ENCODE measurements at places on chromosomes 5 and 9.

DNA sequence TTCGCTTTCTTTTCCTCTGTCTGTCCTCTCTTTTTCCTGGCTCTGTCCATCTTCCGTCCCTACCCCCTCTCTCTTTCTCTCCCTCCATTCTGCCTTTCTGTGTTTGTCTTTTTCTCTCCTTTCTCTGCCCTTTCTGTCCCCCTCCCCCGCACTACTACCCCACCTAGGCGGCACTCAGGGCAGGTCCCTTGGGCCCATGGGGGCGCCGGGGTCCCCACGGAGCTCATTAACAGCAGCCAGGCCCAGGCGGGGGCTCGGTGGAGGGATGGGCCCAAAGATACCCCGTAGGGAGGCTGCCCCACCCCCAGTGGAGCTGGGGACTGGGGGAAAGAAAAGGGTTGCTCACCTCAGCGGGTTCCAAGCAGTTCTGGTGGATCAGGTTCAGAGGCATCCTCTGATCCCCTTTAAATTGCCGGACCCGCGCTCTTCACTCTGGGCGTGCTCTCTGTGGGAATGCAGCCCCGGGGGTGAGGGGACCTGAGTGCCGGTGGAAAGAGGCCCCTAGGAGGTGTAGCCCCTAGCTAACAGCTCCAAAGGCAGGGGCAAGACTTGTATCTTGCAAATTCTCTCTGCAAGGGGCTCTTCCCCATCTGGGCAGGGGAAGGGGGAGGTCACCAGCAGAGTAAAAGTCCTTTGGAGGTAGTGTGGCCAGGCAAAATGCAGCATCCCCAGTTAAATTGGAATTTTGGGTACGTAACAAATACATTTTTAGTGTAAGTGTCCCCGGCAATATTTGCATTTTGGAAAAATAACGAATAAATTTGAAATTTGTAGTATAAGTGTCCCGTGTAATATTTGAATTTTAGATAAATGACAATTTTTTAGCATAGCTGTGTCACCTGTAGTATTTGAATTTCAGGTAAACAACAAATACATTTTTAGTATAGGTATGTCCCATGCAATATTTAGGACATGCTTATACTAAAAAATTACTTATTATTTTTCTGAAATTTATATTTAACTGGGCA lies 7.4 kb downstream of the LHX2 start:
- no peak for DNase-seq

DNA sequence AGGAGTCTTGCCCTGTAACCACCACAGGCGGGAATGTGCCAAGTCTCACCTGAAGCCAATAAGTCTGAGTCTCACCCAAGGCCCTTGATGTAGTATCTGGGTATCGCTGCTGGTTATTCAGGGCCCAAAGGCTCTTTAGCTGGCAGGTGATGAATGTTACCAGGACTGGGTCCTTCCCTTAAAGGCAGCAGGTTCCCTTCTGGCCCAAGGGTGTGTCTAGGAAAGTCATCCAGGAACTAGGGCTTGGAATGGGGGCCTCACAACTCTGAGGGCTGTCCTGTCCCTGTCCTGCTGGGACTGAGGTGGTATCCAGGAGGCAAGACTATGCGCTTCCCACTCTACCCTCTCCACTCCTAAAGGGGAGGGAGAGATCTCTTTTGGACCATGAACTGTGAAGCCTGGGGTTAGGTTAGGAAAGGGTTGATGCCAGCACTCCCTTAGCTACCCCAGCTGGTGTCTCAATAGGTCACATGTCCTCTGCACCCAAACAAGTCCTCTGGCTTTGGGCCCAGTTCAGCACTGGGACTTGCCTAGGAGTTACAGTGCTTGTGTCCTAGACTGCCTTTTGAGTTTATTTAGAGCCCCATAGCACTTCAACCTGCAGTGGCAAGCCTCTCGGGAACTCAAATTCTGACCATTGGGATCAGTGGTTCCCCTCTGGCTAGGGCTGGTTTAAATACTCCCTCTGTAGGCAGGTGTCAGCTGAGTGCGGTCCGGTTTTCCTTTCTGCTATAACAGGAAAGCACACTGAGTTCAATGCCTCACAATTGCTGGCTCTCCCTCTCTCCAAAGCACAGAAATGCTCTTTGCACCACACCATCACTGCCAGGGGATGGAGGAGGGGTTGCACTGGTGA lies 22.5 kb upstream of the RANBP3L start:
- DNase-seq: no peak

- DNase-seq: no peak
Observed at GRCh38 chr5:98401656-98402055, 371.8 kb upstream of the RGMB start.

DNA sequence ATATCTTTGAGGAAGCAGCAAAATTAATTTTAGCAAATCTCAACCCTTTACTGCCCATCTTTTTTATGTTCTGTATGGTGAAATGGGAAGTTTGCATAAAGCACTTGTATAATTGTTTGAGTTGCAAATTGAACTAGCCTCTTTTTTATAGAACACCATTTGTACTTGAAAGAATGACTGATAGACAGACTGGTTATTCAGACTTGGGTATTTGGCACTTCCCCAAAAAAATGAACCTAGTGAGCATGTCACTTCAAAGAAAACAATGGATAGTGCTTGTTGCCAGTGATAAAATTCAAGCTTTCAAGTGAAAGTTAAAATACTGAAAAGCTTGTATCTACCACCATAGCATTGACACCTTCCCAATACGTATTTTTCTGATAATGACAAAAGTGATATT lies 115.8 kb downstream of the ERCC6L2 start:
- no peak for DNase-seq

DNA sequence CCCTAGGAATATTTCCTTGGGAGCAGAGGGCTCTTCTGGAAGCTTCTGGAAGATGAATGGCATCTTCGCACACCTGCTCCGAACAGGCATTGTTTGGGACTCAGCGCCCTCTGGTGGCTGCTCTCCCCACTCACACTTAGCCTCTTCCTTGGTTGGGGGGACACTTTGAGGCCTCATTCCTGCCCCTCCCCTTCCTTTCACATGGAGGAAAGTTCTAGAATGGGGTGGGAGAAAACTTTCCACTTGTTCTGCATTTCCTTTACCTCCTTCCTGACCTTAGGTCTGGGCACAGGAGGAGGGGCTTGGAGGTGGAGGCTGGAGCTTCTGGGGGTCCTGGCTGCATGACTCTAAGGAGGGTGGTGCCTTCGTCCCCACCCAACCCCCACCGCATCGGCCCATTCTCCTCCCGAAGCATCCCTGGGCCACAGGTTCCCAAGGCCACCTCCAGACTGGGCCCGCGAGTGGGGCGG lies 19.3 kb upstream of the SMIM32 start:
- no peak for DNase-seq

DNA sequence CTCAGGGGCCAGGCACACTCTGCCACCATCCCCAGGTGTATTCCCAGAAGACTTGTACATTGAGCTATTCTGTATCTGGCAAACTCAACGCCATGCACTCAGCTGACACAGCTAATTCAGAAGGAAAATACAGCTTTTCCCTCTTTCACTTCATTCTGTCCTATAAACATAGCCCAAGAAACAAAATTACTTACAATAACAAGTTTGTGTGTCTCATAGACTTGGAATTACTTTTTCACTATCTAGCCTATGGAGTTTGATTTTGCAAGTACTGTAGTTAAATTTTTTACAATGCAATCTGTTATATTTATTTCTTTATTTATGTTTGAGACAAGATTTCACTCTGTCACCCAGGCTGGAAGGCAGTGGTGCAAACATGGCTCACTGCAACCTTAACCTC lies 125.1 kb upstream of the KLF9 start:
- DNase-seq: no peak

DNA sequence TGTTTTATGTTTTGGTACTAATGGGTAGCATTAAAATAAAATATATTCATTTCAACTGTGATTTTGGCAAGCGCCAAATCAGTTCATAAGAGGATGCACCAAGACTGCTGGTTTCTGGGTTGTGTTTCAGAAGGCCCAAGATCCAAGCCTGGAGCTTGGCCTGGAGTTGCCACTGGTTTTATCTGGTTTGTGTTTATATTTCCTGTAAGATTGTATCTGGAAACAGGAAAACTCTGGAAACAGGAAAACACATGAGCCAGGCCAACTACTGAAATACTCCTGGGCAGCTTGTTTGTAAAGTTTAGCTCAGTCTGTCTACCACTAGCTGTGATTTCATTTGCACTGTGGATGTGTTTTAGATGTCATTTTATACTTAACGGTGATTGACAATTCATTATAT lies 5.5 kb downstream of the FSTL4 start:
- DNase-seq: no peak

- DNase-seq: peak; percentile 12
Observed at GRCh38 chr9:21965401-21965951, 28.7 kb downstream of the CDKN2A start.

DNA sequence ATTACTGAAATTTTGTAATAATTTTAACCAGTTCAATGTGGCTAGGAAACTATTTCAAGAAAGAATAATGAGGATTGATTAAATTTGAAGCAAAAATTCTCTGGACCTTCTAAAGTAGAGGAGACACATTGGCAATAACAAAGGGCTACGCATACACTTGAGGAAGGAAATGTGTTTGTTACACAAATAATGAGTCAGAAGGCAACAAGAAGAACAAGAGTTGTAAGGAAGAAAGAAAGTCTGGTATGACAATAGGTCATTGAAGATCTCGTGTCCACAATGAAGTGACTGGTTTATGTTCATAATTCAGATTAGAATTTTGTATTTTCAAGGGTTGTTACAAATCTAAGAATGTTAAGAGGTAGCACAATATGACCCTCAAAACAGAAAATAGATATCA lies 25.8 kb downstream of the ST8SIA4 start:
- DNase-seq: no peak

DNA sequence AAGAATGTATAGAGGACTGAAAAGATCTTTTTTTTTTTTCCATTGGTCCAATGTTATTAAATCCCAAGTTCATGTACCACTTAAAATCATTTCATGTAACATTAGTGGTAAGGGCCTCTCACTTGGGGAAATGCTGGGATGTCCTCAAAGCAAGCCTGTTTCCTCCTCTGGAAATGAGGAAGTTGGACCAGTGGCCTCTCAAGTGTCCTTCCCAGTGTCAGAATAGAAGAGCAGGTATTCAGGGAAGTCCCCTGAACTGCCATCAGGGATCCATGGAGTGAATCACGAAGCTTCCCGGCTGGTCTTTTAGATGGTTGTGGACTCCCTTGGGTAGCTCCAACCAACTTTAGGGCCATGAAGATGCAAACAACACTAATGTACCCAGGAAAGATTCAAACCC lies 55.2 kb upstream of the AFAP1L1 start:
- no peak for DNase-seq

- DNase-seq: no peak
Observed at GRCh38 chr9:7579351-7579750, 220.2 kb downstream of the DMAC1 start.

DNA sequence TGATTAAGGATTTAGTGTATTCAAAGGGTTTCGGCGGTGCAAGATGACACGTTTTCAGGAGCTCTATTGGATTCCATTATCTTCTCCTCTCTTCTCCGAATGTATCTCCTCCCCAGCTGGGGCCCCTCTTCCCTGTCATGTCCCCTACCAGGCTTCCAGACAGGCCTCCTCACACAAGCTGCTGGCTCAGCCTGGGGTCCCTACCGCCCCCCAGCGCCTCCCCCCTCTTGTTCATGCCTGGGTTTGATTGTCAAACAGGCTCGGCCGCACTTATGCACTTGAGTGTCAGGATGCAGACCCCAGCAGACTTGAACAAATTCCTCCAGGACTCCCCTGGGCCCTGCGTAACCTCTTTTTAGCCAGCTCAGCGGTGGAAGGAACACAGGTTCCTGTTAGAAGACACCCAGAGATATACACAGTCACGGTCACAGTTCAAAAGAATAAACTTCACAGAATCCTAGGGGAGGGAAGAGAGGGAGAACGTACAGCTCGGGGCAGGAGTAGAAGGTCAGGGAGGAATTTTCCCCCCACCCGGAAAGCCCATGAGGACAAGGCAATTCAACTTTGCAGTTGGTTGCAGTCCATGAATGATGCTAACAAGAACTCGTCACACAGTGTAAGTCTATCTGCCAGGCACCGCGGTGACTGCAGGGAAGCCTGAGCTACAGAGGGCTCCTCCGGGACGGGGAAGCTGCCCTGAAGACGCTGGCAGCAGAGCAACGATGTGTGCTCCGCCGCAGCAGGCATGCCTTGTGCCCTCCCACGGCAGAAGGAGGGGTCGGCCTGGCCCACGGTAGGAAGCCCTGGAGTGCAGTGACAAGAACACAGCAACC lies 560.0 kb downstream of the BNC2 start:
- DNase-seq: no peak

GRCh38 chr5:131005963-131006684 lies 158.9 kb downstream of the HINT1 start:
- no peak for DNase-seq

DNA sequence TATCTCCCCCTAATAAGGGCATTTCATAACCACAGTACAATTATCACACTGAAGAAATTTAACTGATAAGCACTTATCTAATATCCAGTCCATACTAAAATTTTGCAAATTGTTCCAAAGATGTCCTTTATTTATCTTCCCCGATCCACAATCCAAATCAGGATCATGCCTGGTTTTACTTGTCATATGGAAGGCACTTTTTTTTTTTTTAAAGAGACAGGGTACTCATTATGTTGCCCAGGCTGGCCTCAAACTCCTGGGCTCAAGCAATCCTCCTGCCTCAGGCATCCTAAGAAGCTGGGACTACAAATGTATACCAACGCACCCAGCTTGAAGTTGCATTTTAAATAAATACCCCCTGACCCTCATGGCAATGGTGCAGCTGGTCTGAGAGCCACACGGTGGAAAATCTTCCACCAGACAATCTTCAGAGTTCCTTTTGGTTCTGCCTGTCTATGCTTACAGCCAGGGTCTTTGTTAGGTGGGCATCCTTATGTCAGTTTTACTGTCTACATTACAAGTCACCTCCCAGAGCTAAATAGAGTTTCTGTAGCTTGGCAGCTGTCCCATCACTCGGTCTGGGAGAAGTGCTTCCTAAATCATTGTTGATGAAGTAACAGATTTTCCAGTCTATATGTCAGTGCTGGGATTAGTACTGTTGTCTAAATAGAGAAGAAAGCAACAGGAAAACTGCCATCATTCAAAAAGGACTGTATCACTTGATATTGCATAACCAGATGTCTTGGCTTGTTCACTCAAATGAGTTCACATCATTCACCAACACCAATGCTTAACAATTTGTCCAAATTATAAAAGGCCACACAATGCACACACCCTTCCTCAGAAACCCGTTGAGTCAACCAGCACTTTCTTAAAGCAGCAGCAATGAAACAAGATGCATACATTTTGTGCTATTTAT lies 26.4 kb downstream of the PTPN3 start:
- no peak for DNase-seq

DNA sequence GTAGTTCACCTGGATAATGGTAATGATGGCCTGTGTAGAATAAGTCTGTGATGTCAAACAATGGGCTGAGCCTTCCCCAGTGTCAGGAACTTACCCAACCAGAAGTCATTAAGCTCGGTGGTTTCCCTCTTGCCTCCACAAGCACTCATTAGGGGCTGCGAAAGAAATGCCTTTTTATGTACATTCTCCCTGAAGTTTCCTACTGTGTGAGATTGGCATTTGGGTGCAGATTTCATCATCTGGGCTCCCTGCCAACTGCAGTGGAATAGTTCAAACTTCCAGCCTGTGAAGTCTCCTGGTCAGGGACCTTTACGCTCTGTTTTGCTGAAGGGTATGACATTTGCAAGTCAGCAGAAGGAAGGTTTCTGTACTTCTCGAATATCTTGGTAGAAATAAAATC lies 41.6 kb upstream of the TMEM215 start:
- no peak for DNase-seq

- no peak for DNase-seq
Observed at GRCh38 chr5:108798513-108799265, 51.0 kb downstream of the FER start.

- DNase-seq: no peak
Observed at GRCh38 chr5:181044662-181045305, 4.7 kb downstream of the BTNL9 start.

GRCh38 chr5:139841549-139841948 lies 45.9 kb downstream of the PSD2 start:
- DNase-seq: no peak

All from T-helper 2 cell (primary cell).